ENCODE measurements at places on chromosomes 4 and X.

DNA sequence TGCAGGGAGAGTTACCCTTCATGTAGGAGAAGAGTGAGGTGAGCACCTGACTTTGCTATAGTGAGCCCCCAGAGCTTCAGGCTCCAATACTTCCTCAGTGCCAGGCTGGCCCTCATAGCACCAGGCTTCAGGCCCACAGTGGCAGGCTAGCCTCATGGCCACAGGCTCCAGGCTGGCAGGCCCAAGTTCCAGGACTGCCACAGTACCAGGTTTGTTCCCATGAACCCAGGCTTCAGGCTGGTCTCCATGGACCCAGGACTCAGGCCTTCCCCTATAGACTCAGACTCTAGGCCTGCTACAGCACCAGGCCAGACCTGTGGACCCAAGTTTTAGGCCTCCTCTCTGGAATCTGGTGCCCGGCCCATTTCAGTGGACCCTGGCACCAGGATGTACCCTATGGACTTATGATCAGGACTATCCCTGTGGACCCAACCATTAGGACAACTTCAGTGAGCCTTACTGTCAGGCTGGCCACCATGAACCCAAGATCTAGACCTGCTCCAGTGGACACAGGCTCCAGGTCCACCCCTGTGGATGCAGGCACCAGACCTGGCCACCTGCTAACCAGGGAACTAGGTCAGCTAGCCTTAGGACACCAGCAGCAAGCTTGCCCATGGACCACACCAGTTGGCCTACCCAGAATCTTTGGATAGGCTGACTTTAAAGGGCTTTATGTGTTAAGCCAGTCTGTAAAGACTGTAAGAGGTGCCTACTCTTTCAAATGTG is 658.2 kb downstream of the KLHL13 start:
- DNase-seq: no peak

DNA sequence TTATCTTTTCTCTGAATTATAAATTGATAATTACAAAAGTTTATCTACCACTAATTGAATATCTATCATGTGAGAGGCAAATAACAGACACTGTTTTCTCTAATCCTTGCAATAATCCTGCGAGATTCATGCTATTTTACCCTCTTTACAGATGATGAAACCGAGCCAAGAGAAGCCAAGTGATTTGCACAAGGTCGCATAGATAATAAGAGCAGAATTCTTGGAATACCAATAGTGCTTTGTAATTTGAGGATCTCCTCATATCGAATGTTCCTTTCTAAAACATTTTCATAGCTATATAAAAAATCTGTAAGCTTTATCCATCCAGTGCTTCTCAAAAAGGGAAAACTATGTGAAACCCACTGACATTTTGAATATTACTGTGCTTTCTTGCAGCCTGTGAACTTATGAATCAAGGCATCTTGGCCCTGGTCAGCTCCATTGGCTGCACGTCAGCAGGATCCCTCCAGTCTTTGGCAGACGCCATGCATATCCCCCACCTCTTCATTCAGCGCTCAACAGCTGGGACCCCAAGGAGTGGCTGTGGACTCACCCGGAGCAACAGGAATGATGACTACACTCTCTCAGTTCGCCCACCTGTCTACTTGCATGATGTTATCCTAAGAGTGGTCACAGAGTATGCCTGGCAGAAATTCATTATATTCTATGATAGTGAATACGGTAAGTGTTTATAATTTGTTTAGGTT is 743.8 kb upstream of the ATOH1 start:
- no peak for DNase-seq

DNA sequence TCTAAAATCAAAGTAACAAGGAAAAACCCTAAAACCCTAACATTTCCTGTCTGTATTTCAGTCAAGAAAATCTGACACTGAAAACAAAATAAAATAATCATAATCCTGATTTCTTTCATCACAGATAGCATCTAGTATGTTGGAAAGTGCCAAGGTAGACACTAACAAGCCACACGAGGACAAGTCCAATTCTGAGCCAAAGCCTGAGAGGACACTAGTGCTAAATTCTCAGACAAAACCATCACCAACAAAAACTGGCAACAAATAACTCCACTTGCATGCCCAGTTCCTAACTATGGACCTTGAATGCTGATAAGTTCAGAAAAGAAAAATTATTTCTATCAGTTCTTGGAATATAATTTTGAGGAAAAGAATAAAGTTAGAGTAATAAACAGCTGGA is 113.7 kb downstream of the MANBA start:
- DNase-seq: no peak

DNA sequence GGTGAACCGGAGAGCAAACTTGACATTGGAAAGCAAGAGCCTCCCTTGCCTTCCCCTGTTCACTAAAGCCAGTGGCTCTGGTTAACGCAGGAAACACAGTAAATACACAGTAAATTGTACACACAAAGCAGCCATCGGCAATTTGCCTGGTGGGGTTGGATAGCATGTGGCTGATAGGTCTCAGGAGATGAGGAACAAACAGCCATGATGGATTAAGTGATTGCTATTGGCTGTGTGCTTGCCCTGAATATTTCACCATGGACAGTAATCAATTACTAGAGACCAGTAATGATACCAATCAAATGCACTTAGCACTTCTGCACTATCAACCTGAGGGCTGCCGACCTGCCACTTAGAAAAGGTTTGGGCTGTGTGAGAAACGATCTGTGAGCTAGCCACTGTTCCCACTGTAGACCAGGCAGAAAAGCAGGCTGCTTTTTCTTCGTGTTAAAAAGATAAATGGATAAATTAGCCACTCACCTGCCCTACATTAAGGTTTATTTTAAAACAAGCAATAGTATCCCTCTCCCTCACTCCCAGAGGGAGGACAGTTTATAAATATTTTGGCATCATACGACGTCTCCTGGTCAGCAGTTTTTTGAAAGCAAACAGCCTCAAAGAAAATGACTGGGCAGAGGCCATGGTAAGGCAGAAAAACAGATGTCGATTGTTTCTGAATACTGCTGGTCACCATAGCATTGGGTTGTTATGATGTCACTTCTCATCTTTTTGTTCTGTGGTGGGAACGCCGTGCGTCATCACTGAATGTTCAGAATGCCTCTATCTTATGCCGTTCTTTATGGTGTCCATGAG is 167.1 kb downstream of the MAML3 start:
- no peak for DNase-seq

DNA sequence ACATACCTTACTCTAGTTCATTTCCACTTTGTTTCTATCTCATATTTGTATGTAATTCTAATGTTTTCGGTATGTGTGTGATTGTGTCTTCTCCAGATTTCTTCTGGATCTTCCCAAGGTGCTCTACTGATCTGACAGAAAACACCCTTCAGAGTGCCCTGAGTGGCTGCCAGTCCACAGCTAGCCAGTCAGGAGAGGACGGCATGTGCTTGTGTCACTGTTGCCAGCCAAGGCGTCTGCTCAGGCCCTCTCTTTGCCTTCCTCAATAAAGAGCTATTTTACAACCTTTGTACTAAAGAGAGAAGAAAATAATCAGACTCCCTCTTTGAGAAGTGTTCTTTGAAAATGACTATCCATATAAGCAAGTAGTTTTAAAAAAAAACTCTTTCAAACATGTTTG is 29.0 kb downstream of the CD99L2 start:
- DNase-seq: no peak

DNA sequence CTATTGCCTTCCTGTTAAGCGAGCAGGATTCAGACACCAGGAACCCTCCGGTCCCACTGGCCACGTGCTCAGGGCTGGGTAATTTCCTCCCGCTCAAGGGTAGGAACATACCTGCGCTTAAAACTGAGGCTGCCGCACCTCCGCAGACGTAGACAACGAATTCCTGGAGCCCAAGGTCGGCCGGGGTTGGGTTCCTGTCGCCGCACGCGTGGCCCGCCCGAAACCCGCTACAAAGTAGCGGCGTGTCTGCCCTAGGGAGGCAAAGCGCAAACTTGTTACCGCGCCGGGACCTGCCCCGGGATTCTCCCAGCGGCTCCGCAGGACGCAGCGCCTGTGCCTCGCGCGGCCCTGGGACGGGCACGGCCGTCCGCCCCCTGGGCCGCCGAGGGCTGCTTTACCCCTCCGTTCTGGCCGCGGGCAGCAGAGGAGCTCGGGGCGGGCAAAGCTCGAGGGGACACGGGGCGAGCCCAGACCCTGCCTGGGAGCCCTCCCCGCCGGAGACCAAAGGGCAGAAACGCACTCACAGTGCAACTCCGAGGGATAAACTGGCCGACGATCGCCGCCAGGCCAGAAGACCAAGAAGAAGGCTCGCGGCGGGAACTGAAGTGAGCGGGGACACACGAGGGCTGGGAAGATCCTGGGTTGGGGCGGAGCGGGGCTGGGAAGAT is at the start of gene ERVMER34-1:
ERVMER34-1 (minus strand) TSS at position 607 of the 668 bp plus-strand sequence. CDS start 5,905 bp downstream, outside the sequence.
- DNase-seq: peak; percentile 37

- DNase-seq: no peak
Observed at GRCh38 chr4:137957806-137958205, 284.3 kb downstream of the SLC7A11 start.

DNA sequence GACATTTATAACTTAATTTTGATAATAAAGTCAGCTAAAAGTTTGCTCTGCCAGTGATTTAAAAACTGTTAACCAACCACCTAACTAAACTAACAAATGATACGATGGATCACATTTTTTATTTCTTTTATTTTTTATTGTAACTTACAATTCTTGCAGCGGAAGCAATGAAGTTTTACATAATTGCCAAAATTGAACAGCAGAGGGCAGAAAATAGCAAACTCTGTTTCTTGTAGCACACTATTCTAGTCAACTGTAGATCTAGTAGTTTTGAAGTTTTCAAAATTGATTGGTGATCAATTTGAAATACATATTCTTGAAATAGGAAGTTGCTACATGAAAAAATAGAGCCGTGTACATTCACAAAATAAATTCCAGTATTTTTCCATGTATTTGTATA is 2.8 kb upstream of the GRIA2 start:
- DNase-seq: no peak

- no peak for DNase-seq
Observed at GRCh38 chrX:119696251-119696890, 3.4 kb upstream of the SEPTIN6 start.

- no peak for DNase-seq
Observed at GRCh38 chrX:56762220-56762619, 33.2 kb downstream of the NBDY start.

- no peak for DNase-seq
Observed at GRCh38 chrX:16138108-16138427, 14.7 kb downstream of the GRPR start.

GRCh38 chr4:8374851-8375649 is 65.5 kb downstream of the ACOX3 start:
- no peak for DNase-seq

GRCh38 chr4:94216394-94216793 is 8.7 kb downstream of the SMARCAD1 start:
- no peak for DNase-seq

DNA sequence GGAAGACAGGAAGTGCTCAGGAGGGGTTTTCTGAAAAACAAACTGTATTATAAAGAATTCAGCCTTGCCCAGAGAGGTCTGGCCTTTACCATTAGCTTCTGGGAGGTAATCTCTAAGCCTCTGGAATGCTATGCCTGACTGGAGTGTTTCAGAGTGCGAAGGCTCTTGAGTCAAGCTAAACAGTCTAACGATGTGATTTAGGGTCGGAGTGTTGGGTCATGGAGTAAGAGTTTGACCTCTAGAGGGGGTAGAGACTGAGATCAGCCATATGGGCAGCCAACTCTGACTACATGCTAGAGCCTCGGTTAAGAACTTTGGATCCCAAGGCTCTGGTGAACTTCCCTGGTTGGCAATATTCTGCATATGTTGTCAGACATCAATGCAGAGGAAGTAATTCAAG is 15.0 kb downstream of the BOD1L1 start:
- DNase-seq: no peak

Measured in body of pancreas (tissue), 4 donors.